GM23338 (cell line): ENCODE measurements at places on chromosomes 6 and 20.
A peak's percentile ranks its signal among the peaks of the same experiment; 100 is the strongest.

DNA sequence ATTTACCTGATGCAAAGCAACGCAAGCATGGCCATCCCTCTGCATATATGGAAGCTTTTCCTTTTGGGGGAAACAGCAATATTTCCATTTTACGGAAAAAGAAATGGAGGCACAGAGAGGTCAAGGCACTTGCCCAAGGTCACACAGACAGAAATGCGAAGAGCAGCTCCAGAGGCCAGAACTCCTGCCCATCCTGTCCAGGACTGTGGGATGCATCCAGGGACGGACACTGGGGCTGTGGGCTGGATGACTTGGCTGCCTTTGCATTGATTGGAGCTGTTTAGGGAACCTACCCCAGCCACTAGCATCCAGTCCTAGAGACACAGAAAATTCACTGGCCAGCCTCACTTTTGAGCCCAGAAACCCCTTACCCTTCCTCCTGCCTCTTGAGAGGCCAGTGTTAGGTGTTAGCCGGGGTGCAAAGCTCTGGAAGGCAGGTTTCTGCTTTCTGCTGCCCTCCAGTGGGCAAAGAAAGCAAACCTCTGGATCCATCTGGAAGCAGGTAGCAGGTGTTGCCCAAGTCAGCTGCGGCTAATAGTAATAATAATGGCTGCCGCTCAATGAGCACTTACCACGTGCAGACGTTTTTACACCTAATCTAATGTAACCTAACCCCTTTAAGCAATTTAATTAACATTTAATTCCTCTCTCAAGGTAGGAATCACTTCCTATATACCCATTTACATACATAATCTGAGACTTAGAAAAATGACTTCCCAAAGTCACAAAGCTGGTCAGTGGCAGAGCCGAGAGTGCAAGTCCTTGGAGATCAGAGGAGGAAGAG, 31.7 kb upstream of the CCN5 start:
- peak; percentile 93 for DNase-seq

DNA sequence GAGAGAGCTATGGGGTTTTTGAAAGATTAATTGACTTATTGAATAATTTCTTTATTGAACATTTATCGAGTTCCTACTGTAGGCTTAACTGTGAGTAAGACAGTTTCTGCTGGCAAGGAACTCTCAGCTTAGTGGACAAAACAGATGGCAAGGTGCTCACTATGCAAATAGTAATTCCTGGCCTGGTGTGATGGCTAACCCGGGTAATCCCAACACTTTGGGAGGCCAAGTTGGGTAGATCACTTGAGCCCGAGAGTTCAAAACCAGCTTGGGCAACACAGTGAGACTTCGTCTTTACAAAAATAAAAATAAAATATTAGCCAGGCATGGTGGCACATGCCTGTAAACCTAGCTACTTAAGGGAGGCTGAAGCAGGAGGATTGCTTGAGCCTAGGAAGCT, 13.5 kb upstream of the TGM2 start:
- DNase-seq = no peak

DNA sequence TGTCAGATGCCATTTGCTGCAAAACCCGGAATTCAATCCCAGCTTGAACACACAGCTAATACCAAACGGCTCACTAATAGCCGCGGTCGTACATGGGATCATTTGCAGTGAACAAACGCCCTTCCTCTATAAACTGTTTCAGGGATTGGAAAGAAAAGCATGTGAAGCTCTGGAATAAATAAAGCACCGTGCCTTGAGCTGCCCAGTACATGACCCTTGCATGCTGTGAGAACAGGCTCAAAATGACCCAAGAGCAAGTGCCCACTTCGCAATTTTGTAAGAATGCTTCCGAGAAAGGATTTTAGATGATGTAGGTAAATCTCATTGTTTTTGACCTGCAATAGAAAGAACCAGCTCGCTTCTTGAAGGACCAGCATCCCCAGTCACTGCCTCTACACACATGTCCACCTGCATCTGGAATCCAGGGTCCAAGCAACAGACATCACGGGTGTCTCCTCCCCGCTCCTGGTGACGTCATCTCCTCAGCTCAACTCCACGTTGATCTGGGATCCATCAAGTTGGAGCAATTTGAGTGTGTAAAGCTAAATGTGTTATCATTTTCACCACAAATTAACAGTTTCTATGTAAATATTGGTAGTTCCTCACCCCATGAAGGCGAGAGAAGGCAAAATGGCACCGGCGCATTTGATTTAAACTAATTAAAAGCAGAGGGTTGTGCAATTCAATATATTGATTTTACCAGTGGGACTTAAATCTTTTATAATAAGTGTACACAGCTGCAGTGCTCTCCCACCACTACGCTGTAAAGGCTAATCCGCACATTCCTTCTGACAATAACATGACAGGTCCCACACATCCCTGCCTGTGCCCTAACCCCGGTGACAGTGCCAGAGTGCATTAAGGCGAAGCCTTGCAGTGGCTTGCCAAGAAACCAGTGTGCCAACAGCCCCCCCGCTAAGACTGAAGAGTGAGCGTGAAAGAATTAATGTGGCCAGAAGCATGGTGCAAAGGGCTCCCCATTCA, 6.2 kb downstream of the BMP7 start:
- DNase-seq = no peak

DNA sequence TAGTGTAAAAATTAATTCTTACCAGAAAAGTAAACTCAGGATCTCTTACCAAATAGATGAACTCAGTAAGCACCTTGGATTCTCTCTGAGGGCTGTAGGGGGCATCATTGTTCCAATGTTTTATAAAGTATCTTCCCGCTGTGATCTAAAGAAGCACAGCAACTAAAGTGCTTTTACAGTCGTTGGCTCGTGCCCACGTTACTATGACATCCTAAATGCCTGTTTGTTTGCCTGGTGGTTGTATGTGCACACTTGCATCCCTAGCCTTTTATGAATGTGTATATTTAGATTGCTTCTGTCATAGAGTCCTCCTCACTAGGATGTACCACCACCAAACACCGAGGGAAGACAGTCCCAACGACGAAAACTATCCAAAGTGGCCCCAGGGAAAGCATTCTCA, 34.5 kb downstream of the SLX4IP start:
- DNase-seq = peak; percentile 88
